ENCODE measurements at places on chromosomes 3 and 15.

DNA sequence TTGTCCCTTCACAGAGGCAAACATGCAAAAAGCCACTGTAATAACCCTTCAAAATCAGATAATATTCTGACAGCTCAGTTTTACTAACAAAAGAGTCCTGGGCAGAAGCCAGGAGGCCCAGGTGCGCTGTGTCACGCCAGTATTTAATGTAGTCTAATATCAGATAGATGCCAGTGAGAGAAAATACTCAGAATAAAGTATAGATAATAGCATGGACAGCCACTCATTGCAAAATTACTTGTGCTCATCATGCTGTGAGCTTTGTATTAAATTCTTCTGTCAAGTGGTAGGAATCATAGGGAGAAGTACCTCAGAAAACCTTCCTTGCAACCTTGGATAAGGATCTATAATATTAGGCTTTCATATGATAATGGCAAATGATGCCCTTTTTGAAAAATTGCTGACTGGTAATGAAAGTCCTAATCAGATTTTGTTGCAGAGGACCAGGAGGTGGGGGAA is 1154.3 kb downstream of the ROBO1 start:
- no peak for DNase-seq

- DNase-seq, result no peak
Observed at GRCh38 chr15:25501828-25502446, 63.1 kb upstream of the UBE3A start.

- DNase-seq, result no peak
Observed at GRCh38 chr3:77372634-77373346, 332.9 kb downstream of the ROBO2 start.

DNA sequence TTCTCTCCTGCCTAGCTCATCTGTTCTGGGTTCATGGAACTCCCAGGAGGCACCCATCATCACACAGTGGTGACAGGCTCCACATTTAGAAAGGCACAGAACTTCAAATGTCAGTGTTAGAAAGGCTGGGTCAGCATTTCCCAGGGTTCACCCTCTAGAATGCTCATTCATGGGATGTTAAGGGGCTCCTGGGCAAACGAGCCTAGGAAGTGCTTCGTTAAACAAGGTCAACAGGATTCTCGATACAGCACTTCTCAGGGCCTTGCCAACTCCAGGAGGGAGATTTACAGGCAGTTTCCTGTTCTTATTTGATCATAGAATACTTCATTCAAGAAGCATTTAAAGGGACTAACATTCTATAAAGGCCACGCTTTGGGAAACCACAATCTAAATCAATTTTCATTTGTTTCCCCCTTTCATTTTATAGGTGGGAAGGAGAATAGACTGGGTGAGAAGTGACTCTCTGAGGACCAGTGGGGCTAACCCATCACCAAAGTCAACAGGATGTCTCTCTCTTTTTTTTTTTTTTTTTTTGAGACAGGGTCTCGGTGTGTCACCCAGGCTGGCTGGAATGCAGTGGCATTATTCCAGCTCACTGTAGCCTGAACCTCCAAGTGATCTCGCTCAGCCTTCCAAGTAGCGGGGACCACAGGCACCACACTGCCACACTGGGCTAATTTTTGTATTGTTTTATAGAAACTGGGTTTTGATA is 14.3 kb downstream of the IGDCC4 start:
- DNase-seq, result no peak

- DNase-seq, result no peak
Observed at GRCh38 chr3:13769422-13769821, 110.4 kb downstream of the WNT7A start.

DNA sequence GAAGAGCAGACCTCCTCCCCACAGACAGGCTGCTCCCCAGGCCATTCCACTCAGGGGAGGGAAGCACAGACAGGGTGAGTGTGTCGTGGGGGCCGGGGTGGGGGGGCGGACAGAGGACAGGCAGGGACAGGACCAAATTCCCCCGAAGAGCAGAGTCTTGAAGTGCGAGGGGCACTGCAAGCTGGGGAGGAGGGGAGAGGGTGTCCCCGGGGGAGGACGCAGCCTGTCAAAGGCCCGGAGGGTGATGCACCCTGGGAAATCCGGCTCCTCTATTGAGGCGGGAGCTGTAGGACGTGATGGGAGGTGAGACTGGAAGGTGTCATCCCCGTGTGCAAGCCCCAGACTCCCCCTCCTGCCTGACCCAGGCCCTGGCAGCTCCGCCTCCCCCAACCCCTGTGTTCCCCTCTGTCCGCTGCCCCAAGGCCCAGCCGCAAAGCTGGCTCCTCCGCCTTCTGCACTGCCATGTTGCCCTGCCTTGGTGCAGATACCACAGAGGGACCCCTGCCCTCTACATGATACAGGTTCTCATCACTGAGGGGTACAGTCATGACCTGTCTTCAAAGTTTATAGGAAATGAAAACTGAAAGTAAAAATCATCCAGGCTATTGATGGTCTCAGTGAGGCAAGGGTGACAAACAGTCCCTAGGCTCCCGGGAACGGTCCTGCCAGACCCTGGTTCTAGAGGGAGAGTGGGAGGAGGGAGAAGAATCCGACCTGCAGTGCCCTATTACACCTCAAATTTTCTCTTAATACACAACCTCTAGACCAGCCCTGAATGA is 76.3 kb upstream of the IQSEC1 start:
- DNase-seq, result no peak

GRCh38 chr3:113268311-113268710 is 57.0 kb downstream of the BOC start:
- DNase-seq, result no peak

- DNase-seq, result no peak
Observed at GRCh38 chr3:111861391-111861790, 2.3 kb downstream of the PHLDB2 start.

GRCh38 chr15:80982205-80982604 is 7.4 kb downstream of the MESD start:
- DNase-seq, result no peak

GRCh38 chr15:92158426-92158825 is 235.3 kb upstream of the ST8SIA2 start:
- DNase-seq, result peak; percentile 69

- no peak for DNase-seq
Observed at GRCh38 chr15:99425657-99426301, 140.0 kb upstream of the MEF2A start.

DNA sequence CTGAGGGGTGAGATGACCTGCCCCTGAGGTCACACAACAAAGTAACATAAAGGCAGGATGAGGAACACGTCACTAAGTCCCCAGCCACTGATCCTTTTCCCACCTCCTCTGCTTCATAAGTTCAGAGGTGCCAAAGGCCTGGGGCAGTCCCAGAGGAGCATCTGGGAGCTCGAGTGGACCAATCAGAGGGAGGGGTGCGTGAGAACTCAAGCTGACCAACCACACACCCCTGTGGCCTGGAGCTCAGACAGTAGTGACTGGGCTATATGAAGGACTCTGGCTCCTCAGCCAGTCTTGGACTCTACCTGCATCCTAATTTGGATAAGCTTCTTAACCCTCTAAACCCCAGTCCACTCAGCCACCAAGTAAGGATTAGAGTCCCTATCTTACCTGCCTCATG is 28.0 kb upstream of the CAV3 start:
- DNase-seq, result no peak

- no peak for DNase-seq
Observed at GRCh38 chr3:194907811-194908210, 222.1 kb downstream of the FAM43A start.

- DNase-seq, result no peak
Observed at GRCh38 chr3:33525232-33525631, 85.0 kb upstream of the UBP1 start.

GRCh38 chr3:24303057-24303754 is 191.4 kb downstream of the THRB start:
- no peak for DNase-seq

DNA sequence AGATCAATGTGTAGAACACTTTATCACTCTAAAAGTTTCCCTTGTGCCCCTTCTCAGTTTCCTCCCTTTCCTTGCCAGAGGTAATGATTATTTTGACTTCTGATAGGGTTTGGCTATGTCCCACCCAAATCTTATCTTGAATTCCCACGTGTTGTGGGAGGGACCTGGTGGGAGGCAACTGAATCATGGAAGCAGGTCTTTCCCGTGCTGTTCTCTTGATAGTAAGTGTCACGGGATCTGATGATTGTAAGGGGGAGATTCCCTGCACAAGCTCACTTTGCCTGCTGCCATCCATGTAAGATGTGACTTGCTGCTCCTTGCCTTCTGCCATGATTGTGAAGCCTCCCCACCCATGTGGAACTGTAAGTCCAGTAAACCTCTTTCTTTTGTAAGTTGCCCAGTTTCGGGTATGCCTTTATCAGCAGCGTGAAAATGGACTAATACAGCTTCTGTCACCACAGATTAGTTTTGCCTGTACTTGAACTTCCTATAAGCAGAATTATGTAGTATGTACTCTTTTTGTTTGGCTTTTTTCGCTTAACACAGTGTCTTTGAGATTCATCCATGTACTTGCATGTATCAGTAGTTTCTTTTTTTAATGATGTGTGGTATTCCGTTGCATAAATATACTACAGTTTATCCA is 7.2 kb downstream of the FEM1B start:
- no peak for DNase-seq

All from ureter (tissue), 1 donor.